IMR-90 (cell line): ENCODE measurements at places on chromosomes 4 and X. TPM values are rescaled to one million over a fixed set of nuclear protein-coding genes. Genes with fewer than 3 reads are reported as not detected.

ZFP42 gene
- not detected in 2 replicates for total RNA-seq

TMEM35A gene
- total RNA-seq: 11.3 and 12.8 TPM in 2 replicates

DNA sequence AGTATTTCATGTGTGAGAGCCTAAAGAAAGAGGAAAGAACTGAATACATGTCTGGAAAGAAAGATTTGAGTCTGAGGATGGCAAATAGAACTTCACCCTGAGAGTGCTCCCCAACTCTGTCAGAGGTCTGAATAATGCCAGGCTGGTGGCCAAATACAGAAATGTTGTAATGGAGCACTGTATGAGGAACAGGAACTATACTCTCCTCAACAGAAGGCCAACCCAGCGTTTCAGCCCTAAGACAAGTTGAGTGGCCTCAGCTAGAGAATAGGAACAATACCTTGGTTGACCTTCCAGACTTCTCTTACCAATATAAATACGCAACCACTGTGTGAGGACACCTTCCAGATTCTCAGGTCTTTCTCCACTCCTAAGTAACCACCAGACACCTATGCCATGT, 94.5 kb upstream of the STIM2 start:
- no peaks in the 10 kb centered on the region for H3K27me3 ChIP-seq
- no peak overlapping the region for H3K4me3 ChIP-seq
- no peak for DNase-seq
- no peak overlapping the region for H3K27ac ChIP-seq
- H3K36me3 ChIP-seq: no peaks in the 10 kb centered on the region

- no peak overlapping the region for H3K27ac ChIP-seq
- no peaks in the 10 kb centered on the region for H3K27me3 ChIP-seq
- DNase-seq: no peak
- no peaks in the 10 kb centered on the region for H3K4me1 ChIP-seq
- H3K4me3 ChIP-seq: no peak overlapping the region
Measured at GRCh38 chr4:148292686-148293085, 149.5 kb downstream of the NR3C2 start.

- H3K27ac ChIP-seq: no peak overlapping the region
- H3K4me1 ChIP-seq: no peaks in the 10 kb centered on the region
- no peak for DNase-seq
- no peaks in the 10 kb centered on the region for H3K36me3 ChIP-seq
- H3K27me3 ChIP-seq: no peaks in the 10 kb centered on the region
Measured at GRCh38 chrX:98405376-98405775, 1521.7 kb downstream of the RPA4 start.
